AG08396 (cell line): ENCODE measurements at places on chromosomes 7 and 10.
A peak's percentile ranks its signal among the peaks of the same experiment; 100 is the strongest.

DNA sequence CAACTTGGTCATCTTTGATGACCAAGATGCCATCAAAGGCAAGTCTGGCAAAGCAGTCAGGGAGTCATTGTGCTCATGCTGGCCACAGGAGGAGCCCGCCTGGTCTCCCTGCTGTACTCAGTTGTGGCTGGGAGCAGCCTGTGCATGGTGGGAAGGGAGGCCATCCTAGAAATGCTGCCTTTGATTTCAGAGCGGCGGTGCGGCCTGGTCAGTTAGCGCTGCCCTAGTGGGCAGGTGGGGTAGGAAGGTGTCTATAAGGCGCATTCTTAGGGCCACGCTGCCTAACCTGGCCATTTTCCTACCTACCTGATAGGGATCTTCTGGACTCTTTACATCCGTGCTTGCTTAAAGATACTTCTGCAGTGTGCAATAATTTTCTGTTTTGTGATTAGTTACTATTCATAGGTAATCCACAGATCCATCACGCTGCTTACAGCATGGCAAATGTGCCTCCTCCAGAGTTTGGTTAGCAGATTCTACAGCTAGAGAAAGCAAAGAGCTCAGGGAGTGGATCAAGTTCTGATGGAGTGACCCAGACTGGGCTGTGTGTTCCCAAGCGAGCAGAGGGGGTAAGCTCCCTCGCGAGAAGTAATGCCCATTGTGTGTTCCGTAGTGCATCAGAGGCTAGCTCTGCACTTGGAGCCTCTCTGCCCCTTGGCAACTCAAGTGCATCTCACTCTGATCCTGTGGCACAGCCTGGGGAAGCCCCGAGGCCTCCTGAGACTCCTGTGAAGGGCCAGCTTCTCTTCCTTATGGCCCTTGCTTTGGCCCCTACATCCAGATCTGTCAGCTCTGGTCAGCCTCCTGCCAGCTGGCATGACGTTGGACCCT is 970.1 kb upstream of the ZNF722 start:
- no peak for DNase-seq

DNA sequence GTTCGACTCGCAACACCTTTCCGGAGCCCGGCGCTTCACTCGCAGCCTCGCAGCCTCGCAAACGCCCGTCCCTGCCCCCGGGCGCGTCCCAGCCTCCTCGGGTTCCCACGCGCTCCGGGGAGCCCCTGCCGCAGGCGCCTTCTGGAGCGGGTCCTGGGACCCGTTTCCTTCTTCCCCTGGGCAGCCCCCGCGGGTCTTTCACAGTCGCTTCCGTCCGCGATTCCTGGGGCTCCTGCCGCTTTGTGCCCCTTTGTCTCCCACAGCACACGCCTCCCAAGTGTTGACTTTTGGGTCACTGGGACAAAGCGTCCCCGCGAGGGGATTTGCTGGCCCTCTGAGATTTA is 140.7 kb downstream of the DYNC2I1 start:
- DNase-seq, result no peak

DNA sequence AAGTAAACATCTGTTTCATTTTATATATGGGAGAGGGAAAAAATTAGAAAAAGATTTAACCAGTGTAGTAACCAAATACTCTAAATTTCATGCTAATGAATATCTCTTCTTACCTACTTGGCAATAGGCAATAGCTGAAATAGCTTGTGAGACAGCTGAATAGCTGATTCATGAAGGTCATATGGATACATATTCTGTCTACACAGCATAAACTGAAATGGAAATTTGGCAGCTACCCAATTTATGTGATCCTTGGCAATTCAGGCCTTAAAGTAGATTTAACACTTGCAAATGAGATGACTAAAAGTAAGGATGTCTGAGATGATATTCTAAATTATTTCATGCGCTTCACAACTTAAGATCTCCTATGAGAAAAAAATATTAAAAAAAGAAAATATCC is 261.2 kb upstream of the SEMA3A start:
- no peak for DNase-seq

DNA sequence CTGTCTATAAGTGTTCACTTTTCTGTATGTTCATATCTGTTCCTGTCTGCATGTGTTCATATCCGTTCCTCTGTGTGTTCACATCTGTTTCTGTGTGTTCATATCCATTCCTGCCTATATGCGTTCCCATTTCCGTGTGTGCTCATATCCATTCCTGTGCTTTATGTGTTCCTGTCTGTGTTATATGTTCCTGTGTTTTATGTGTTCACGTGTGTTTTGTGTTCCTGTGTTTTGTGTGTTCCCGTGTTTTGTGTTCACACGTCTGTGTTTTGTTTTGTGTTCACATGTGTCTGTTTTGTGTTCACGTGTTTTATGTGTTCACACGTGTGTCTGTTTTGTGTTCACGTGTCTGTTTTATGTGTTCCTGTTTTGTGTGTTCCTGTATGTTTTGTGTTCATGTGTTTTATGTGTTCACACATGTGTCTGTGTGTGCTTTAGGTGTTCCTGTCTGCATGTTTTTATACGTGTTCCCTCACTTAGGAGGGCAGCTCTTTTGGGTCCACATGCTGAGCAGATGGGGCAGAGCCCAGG is 42.2 kb upstream of the CNPY1 start:
- DNase-seq, result no peak

GRCh38 chr10:43420369-43421200 is 11.6 kb upstream of the HNRNPF start:
- DNase-seq, result peak; percentile 89

DNA sequence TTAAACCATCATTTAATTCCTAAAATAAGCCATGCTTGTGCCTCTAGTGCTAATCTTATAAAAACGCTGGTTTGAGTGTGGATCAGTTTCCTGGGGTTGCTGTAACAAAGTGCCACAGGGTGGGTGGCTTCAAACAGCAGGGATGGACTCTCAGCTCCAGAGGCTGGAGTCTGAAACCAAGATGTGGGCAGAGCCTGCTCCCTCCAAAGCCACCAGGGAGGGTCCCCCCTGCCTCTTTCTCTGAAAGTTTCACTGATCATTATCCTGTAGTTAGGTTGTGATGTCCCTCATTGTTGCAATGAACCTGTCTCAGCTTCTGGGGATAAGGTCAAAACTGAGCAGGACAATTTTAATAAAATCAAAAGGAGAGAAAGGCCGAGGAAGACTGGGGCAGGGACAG is 251.9 kb upstream of the TCERG1L start:
- no peak for DNase-seq

- no peak for DNase-seq
Measured at GRCh38 chr10:86667421-86668181, 710 bp upstream of the LDB3 start.

GRCh38 chr10:79022565-79023230 is 46.1 kb upstream of the ZMIZ1 start:
- peak; percentile 58 for DNase-seq

DNA sequence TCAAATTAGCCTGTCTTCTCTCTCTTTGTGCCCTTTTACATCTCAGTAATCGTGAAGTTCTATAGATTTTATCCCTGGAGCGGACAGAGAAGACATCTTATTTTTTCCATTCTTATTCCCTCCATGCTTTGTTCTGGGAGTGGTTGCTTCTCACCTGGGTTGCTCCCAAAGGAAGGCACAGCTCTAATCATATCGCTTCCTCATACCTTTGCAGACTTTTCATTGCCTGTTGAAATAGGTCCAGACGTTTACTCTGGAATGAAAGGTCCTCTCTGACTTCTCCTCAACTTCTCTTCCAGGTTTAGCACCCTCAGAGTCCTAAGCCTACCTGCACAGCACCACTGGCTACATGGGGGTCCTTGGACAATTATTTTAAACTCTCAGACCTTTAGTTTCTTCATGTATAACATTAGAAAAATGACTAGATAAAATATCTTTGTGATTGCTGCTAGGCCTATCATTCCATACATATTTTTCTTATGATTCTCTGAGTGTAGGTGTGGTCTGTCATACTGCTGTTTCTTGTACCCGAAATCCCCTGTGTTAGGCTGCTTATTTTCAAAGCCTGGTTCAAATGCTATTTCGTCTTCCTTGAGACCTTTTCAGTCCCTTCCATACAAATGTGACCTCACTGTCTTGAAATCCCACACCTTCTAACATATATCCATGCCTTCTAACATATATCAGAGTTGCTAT is 418.1 kb downstream of the GFRA1 start:
- peak; percentile 13 for DNase-seq

GRCh38 chr7:149237502-149237901 is 1.9 kb upstream of the ZNF212 start:
- no peak for DNase-seq

DNA sequence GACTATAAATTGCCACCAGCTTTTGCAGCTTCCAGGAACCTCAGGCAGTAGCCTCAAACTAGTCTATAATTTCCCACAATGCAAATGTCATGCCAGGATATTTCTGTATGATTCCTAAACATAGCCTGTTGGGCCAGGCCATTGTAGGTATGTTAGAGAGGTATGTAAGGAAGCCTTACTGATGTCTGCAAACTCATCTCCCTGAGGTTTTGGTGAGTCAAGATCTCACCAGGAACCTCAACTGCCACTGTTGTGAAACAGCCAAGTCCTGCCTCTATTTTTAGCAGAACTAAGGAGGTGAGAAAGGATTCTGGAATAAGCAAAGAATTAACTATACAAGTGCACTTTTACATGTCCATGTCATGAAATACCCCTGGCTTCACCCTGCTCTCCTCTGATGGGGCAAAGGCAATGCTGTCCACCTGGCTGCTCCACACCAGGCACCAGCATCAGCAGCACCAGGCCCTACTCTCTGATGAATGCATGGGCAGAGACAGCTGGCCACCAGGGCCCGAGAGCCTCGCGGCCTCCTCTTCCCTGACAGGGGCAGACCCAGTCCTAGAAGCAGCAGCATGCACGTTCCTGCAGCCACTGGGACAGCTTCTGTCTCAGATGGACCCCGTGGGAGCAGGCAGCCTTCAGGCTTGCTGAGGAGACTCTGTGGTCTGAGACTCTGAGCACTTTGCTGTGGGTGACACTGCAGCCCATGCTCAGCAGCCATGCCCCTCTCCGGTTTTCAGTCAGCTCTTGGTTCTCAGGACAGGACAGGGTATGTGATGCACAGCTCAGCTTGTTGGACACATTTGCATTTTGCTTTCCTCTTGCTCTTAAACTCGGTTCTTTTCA is 147.3 kb downstream of the ZMYND11 start:
- DNase-seq, result peak; percentile 53
